ENCODE measurements at places on chromosomes 6 and 20.
A peak's percentile ranks its signal among the peaks of the same experiment; 100 is the strongest.

GRCh38 chr20:37384683-37385174 is 38.8 kb downstream of the SRC start:
- DNase-seq, result peak; percentile 77

GRCh38 chr6:126976253-126976797 is 142.1 kb upstream of the RSPO3 start:
- DNase-seq, result no peak

DNA sequence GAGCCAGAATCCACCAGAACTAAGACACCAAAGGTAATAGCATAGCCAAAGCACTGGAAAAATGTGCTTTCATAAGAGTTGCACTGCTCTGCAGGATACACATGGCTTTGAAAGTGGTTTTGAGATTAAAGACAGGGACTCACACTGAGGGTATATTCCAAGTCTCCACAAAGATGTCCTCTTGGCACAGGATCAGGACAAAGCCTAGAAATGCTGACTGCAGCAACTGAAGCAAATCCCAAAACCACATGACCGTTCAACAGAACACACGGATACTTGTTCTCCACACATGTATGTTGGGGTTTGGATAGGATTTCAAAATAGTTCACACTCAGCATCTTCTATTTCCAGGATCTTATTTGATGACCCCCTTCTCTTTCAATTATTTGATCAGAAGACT is 364.3 kb upstream of the HSF2 start:
- no peak for DNase-seq

DNA sequence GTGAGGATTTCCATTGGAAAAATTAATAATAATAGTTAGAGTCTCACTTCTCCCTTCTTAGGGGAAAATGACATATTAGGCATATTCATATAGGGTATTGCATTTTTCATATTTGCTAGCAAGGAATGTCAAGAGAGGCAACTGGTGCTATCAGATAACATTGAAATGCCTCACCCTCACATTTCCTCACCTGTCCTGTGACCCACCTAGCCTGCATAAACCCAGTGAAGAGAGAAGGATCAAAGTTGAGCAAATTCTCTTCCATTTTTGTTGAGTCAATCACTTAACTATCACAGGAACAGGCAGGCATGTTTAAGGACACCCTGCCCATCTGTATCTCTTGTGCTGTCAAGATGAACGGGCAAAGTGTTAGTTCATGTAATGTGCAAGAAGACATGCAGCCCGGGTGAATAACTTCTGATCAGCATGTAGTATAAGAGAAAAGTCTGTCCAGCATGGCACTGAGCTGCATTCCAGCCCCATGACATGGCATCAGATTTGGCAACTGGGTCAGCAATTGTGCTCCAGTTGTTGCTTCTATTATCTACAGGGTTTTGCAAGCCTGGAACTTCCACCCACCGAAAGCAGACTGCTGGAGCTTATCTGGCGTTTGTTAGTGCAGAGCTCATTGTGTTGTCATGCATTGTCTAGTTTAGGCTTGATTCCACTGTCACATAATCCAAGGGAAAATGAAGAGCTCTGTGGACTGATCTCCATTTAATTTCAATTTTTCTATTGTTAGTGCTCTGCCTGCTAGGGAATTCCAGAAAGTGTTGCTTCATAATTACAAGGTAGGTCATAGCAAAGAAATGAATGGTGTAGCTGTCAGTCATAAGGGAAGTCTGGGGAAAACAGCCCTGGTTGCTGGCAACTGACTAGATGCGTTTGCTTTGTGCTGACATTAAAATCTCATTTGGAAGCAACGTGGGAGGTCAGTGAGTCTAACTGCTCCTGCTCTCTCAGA is 138.4 kb upstream of the TNFAIP3 start:
- DNase-seq, result no peak

- DNase-seq, result peak; percentile 69
These were observed 105.4 kb downstream of the PERP start for GRCh38 chr6:138001750-138002349.

- no peak for DNase-seq
These were observed 608.2 kb downstream of the PRKN start for GRCh38 chr6:162119341-162119740.

DNA sequence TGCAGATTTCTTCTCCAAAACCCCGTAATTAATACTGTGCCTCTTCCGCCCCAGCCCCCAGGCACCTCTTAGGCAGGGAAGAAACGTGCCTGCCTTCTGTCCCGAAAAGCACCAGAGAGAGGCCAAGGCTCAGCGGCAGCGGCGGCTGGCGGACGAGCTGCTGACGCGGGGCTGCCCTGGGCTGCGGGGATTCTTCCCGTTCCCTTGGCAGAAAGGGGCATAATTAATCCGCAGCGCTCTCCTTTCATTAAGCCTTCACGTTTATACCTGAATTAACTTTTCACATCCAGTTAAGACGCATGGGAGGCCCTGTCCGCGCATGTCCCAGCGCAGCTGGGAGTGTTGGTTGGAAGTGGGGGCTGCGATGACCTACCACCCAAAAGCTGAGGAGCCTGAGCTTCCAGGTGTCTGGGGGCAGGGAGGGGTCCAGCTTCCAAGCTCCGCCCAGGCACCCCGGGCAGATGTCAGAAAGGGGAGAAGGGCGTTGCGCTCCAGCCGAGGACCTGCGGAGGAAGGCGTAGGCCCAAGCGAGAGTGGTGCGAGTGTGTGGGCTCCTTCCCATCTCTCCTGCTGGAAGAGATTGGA is 167.4 kb upstream of the LRFN2 start:
- DNase-seq, result no peak

- DNase-seq, result no peak
These were observed 612.3 kb downstream of the UTRN start for GRCh38 chr6:144897441-144897921.

DNA sequence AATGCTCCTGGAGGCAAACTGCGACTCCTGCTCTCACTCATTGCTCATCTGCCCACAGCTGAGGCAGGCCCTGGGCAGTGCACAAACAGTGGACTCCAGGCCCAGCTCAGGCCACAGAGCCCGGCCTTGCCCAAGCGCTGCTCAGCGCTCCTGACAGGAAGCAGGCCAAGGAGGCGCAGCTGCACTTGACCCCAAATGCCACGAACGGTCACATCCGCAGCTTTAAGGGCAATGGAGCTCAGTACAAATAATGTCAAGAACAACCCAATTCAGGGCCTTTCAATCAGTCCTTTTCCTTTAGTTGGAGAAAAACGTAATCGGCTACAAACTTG is 33.8 kb downstream of the RRBP1 start:
- DNase-seq, result no peak

DNA sequence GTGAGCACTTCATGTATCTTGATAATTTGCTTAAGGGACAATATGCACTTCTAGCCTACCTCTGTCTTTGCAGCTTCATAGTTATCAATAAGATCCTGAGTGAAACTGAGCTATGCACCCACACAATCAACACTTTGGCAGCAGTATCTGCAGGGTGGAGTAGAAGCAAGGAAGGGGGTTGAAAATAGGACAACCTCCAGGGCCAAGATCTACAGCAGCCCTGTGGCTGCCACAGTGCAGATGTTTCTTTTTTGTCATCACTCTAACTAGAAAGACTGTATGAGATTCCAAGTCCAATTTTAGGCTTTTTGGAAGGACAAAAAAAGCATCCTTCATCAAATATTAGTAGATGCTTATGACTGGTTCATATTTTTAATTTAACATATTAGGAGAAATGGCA is 336.1 kb upstream of the CITED2 start:
- no peak for DNase-seq

DNA sequence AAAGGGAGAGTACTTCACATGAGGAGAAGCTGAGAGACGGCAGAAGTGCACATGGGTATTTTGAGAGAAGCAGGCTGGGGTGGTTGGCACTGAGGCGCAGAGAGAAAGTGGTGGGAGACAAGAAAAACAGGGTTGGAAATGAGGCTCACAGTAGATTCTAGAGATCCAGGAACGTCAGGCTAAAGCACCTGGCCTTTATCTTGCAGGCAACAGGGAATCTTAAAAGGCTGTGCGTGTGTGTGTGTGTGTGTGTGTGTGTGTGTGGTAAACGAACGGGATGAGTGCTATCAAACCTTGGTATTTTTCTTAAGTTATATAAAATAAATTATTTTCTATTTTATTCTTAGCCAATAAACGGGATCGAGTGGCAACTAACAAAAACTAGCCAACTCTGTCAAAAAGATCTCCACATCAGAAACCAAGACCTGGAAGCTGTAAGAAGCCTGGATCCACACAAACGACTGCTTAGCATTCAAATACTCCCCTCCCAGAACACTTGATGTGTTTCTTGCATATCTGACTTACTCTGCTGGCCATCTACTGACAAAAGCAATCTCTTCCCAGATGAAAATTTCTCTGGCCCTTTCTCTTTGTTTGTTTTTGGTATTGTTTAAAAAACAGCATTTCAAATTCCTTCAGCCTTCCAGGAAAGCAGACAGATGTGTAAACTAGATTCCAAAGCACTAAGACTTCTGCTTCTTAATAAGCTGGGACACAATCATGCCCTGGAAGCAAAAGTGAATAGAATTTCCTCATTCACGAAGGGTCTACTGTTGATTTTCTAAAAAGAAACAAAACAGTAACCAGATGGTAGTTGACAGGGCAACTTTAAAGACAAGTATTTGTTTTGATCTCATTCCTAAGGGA is 44.8 kb upstream of the FABP7 start:
- DNase-seq, result no peak

- no peak for DNase-seq
These were observed 14.9 kb downstream of the FGD2 start for GRCh38 chr6:37020381-37020780.
